ENCODE measurements at places on chromosomes 12 and 14.
A peak's percentile ranks its signal among the peaks of the same experiment; 100 is the strongest.

- peak; percentile 18 for DNase-seq
Measured at GRCh38 chr12:14774906-14775635, 28.2 kb downstream of the WBP11 start.

DNA sequence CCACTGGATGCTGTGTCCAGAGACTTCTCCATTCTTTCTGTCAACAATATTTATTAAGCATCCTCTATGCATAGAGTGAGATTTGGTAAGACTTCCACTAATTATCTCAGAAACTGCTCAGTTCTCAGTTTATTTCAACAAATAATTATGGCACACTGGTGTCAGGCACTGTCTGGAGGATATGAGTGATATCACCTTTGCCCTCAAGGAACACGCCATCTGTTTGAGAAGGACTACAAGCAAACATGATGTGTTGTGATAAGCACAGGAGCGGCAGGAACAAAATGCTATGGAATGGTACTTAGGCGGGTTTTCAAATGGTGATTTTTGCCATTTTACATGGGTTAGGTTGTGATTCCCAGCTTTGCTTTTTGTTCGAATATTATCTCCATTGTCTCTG lies 229.2 kb downstream of the DPF3 start:
- DNase-seq = no peak

GRCh38 chr12:50251619-50252252 lies 31.6 kb downstream of the LIMA1 start:
- DNase-seq = no peak

DNA sequence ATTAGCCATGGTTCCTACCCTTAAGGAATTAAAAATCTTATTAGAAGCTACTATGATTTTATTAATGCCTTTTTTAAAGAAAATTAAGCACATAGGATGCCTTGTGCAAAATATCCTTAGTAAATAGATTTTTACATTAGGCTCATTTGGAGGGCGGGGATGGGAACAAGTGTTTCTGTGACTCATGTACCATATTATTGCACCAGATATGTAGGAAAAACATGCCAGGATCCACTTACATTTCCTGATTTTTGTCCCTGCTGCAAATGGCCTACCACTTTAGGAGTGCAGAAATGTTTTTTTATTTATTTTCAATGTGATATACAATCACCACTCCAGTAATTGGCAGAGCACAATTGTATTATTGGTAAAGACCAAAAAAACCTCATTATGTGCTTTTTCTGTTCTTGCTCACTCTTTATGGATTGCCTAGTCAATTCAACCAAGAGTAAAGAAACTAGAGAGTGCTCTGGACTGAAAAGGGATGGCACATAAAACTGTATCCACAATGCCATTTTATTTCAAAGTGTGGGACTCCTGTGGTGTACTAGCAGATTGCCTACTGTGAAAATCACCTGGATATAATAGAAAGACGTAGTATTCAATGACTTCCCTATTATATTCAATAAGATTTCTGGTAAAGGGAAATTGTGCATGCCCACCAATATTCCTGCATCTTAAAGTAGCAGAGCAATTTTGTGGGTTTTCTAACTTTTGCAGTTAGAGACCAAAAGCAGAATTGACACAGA lies 86.9 kb downstream of the ANO6 start:
- no peak for DNase-seq

DNA sequence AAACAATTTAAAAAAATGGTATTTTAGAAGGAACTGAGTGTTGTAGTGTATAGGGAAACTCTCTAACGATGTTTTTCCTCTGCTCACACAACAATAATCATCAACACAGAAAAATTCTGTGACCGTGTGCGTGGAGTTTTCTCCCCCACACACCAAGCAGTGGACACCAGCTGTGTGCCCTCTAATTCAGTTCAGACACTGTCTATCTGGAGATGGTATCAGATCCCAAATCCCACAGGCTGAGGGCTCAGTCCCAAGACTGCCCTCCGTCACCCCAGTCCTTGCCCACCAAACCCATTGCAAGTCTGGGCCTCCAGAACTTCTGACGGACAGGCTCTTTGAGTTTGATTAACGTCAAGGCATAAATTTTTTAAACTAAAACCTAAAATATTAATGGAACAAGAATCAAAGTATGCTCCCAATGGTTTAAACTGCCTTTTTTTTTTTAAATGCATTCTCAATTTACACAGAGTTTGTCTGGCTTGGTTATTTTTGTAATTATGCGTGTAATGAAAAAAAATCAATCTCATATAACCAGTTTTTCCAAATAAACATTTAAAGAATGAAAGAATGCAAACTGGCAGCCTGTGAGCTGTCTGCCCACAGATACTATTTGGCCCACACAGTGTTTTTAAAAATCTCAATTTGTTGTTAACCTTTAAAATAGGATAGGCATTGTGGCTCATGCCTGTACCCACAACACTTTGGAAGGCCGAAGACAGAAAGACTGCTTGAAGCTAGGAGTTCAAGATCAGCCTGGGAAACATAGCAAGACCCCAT lies 19.2 kb downstream of the BLTP3B start:
- DNase-seq = no peak

GRCh38 chr14:59695198-59695597 lies 118.6 kb upstream of the CCDC175 start:
- DNase-seq = no peak

- no peak for DNase-seq
Measured at GRCh38 chr14:90034835-90035525, 26.8 kb upstream of the KCNK13 start.

DNA sequence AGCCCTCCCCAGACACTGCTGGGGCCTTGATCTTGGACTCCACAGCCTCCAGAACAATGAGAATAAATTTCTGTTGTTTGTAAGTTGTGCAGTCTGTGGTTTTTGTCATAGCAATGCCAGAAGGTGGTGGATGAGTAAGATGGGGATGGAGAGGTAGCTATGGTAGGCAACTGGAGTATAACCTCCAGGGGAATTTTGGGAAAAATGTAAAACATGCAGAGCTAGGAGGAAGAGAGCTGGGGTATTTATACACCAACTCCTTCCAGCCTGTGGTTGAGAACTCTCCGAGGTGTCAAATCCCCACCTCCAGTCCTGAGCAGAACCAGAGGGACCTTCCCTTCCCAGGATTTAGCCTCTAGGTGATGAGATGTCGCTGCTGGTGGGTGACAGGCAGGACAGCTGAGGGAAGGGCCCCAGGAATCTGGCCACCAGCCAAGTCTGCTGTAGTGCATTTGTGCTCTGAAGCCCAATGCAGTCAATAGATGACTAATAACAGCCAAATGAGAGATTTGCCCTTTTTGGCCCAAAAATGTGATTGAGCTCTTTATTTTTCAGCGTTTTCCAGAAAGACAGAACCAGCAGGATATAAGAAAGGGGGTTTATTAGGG lies 19.1 kb upstream of the CEP170B start:
- no peak for DNase-seq

DNA sequence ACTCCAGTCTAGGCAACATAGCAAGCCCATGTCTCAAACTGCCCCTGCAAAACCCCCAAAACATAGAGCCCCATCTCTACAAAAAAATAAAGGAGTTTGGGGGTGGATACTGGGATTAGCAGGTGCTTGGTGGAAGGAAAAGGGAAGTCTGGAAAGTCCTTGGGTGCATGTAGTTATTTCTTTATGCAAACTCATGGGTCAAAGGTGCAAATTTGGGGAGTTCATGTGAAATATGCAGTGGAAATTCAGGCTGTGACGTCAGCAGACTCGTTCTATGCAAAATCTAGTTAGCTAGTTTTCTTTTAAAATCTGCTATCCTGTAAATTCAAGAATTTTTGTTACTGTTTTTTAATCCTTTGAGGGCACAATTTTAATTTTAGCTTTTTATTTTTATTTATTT lies 51.3 kb downstream of the GNS start:
- DNase-seq = no peak

- no peak for DNase-seq
Measured at GRCh38 chr12:47303207-47303606, 223.4 kb upstream of the AMIGO2 start.

GRCh38 chr12:132366341-132366861 lies 37.0 kb upstream of the GALNT9 start:
- DNase-seq = no peak

DNA sequence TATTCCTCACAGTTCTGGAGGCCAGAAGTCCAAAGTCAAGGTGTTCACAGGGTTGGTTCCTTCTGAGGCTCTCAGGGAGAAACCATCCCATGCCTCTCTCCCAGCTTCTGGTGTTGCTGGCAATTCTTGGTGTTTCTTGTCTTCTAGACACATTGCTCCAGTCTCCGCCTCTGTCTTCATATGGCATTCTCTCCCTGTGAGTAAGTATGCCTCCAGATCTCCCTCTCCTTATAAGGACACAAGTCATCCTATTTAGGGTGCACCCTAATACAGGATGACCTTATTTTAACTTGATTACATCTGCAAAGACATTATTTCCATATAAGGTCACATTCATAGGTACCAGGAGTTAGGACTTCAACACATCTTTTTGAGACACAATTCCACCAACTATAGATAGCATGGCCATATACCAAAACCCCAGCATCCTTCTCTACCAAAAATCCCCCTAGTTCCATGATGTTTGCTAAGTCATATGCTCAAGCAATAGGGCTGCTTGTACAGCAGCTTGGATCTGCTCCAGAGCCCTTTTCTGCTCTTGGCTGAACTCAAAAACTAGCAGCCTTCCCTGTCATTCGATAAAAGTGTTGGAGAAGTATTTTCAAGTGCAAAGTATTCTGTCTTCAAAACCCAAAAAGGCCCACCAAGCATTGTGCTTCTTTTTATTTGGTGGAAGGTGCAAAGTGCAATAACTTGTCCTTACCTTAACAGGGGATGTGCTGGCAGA lies 79.2 kb upstream of the CMKLR1 start:
- DNase-seq = no peak
